Retinal pigment epithelial cell (primary cell): ENCODE measurements at places on chromosomes 13 and 19.

- DNase-seq = no peak
Measured at GRCh38 chr19:57302020-57302465, 18.2 kb upstream of the ZNF543 start.

GRCh38 chr19:6073858-6074708, 36.2 kb downstream of the RFX2 start:
- no peak for DNase-seq

DNA sequence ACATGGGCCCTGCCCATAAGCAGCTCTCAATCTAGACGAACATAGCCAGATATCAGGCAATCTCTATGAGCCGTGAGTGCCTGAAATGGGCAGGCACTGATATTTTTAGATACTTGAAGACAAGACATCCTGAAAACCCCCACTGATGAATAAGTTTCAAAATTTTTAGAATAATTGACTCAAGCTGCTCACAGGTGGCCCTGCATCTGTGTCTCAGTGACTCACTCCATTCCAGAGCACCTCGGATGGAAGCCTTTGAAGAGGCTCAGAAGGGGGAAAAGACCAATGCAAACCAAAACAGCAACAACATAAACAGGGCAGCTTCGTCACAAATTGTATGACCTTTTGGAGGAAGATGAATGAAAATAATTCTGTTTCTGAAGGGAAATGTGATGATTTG, 42.8 kb upstream of the SLC46A3 start:
- DNase-seq = no peak

GRCh38 chr13:44259045-44260027, 114.3 kb upstream of the SERP2 start:
- no peak for DNase-seq

GRCh38 chr13:53121919-53122318, 93.3 kb downstream of the OLFM4 start:
- no peak for DNase-seq

DNA sequence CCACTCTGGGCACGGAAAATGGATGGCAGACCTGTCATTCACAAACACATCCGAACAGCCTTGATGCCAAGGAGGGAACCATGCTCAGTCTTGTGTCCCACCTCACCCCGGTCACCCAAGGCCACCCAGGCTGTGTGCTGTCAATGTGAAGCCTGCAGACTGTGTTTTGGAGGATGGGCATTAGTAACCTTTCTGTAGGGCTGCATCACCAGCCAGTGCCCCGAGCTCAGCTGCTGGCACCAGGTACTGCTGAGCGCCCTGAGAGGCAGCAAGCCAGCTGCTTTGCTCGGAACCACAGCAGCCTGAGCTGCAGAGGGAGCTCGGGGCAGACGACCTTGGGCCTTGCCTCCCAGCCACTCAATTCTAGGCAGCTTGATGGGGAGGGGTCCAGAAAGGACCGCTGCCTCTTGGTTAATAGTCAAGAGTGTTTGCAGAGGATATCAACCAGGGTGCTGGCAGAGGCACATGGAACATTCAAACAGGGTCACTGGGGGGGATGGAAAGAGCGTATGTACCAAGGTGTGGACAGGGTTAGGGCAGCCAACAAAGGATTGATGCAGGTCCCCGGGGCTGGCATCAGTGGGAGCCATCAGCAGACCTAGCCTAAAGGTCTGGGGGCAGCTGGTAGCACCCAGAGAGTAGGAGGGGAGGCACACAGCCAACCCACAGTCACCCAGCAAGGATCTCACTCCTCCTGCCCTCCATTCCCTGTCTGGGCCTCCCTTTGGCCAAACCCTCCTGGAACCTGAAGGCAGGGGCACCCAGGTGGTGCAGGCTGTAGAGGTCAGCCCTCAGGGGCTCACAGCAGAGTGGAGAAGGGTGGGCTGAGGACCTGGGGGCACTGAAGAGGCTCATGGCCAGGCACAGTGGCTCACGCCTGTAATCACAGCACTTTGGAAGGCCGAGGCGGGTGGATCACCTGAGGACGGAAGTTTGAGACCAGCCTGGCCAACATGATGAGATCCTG, 8.1 kb downstream of the VSTM2B start:
- DNase-seq = no peak

- DNase-seq = no peak
Measured at GRCh38 chr13:73074014-73074413, 15.2 kb downstream of the KLF5 start.

GRCh38 chr19:6267552-6268381, 12.0 kb downstream of the MLLT1 start:
- DNase-seq = no peak

- DNase-seq = no peak
Measured at GRCh38 chr19:38352611-38353010, 17.0 kb downstream of the CATSPERG start.

DNA sequence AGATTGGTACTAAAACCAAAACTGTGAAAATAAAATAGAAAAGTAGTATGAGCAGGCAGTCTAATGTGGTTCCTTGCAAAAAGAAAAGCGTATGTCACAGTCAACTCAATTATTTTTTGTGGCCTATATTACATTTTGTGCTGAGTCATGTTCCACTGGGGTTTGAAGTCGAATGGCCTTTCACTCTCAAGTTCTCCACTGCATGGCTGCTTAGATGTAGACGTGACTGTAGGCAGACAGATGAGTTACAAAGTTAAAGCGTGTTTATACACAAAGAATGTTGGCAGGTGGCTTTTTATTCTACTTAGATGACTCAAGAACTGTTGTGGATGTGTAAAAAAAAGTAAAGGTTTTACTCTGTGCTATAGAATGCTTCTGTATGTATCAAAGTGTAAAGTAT, 133.9 kb downstream of the SLITRK6 start:
- peak; percentile 35 for DNase-seq

DNA sequence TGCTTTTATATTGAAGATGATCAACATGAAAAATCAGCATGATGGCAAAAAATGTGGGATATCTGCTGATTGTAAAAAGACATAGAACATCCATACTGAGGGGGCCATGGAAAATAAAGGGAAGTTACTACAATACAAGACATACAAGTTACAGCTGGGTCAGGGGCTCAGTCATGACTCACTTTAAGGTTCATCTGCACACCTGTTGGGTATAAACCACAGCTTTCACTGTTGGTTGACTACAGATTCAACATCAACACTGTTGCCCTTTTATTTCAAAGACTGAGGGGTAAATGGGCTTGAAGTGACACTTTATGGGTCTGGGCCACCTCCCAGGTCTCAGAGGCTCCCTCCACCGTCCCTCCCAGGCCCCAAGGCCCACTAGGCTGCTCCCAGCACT, 98.1 kb upstream of the IRS2 start:
- no peak for DNase-seq

- no peak for DNase-seq
Measured at GRCh38 chr13:20974981-20975585, 72.5 kb upstream of the XPO4 start.

DNA sequence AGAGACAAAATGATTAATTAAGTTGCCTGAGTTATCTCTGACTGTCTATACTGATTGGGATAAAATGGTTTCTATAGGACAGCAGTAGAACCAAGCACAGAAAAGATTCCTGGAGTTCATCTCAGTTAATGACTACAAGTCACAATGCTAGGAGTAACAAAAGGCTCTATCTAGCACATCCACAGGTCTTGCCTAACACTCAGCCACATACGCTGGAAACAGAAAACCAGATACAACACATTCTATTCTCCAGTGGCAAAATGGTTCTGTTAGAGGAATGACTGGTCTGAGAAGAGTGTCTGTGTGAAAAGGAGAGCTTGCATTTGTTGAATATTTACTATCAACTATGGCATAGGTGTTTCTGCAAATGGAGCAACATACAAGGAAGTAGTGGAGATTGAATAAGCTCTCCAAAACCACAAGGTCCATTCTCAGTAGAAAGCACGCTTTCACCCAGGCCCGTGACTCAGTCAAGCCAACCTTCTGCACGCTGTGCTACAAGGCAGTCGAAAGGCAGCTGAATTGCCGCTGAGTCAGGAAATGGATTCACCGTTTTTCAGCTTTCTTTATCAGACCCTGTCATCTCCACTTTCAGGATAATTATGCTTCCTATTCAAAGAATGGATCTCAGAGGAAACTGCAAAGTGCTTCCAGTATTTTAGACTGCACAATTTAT, 761.5 kb downstream of the EFNB2 start:
- peak; percentile 51 for DNase-seq

- DNase-seq = no peak
Measured at GRCh38 chr19:2374808-2375207, 14.7 kb downstream of the TMPRSS9 start.

GRCh38 chr19:3687393-3687773, 12.9 kb downstream of the PIP5K1C start:
- DNase-seq = no peak

DNA sequence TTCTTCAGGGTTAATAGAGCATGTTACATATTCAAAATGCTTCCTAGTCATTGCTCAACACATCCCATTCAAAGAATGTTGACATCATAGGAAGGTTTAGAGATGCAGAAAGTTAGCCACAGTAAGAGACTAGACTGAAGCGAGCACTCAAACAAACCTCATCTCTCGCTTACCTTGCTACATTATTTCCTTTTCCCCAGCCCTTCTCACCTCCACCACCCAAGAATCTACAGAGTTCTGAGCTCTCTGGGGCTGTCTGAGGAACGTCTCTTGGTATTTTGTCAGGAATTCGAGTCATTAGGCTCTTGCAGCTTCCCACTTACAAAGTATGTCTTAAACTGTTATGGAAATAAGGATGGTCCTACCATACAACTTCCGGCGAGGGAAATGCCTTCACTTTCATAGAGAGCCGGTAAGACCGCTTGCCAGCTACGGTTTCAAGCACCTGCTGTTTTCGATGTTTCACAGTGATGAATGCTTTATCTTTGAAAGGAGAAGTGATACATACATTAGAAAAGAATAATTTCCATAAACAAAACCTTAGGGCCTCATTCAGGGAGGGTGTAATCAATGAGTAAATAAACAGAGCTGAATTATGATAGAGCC, 65.1 kb downstream of the FLT1 start:
- no peak for DNase-seq

GRCh38 chr13:46022481-46022880, 30.1 kb downstream of the ZC3H13 start:
- DNase-seq = no peak

- no peak for DNase-seq
Measured at GRCh38 chr13:56718791-56719190, 421.9 kb upstream of the PRR20A start.

DNA sequence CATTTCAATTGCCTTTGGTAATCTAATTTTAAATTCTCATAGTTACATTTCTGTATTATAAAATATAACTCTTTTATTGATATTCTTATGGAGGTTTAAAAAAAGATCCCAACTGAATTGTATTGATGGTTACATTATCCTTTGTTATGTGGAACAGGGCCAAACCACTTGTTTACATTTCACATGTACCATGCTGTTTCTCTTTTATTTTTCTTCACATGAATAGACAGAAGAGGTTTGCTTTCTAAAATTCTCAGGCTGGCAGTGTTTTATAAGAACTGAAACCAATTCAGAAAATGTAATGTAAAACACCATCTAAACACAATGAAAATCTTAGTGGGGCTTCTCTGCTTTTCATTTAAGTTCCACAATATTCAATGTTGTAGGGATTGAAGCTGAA, 122.5 kb downstream of the GPC5 start:
- no peak for DNase-seq

DNA sequence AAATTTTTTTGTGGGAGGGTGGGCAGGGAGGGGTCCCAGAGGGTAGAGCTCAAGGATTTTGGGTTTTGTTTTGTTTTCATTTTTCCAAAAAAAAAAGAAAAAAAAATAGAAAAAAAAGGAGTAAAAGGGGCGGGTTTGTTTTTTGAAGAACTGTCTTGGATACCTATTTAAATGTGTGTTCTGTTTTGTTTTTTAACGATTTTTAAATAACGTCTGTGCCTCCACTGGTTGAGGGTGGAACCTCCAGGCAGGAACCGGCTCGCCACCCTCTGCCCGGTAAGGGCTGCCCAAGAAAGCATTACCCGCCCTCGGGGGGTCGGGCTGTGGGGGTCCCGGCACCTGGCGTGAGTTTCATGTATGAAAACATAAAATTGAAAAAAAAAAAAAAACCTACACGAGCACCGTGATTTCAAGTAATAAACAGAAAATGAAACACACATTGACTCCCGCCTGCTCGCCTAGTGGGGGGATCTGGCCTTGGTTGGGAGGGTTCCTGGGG, 10.4 kb downstream of the MIDN start:
- no peak for DNase-seq

DNA sequence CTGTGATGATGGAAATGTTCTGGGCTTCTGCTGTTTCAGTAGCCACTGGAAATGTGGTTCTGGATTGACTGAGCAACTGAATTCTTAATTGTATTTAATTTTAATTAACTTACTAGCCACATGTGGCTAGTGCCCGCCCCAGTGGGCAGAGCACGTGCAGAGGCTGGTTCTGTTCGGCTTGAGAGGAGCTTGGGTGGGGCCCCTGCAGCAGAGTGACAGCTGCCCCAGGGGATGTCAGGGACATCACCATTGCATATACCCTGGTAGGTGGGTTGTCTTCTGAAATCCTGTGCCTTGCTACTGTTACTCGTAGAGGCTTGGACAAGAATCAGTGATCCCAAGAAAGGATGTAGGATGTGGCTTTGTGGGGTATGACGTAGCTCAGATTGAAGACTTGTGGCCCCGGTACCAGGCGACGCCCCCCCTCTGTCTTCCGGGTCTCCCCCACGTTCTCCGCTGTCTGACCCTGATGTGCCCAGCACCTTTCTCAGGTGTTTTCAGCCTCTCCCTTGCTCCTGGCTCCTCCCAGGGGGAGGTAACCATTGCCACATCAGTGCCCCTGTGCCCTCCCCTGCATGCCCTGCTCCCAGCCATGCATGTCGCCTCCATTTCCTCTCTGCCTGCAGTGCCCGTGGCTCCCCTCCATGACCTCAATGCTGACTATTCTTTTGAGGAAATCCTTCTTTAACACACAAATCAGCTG, 102.6 kb upstream of the RNF113B start:
- no peak for DNase-seq

- DNase-seq = peak; percentile 52
Measured at GRCh38 chr13:91369441-91369831, 21.9 kb downstream of the MIR17HG start.

GRCh38 chr19:38805180-38805579, 7.6 kb downstream of the LGALS4 start:
- DNase-seq = no peak

DNA sequence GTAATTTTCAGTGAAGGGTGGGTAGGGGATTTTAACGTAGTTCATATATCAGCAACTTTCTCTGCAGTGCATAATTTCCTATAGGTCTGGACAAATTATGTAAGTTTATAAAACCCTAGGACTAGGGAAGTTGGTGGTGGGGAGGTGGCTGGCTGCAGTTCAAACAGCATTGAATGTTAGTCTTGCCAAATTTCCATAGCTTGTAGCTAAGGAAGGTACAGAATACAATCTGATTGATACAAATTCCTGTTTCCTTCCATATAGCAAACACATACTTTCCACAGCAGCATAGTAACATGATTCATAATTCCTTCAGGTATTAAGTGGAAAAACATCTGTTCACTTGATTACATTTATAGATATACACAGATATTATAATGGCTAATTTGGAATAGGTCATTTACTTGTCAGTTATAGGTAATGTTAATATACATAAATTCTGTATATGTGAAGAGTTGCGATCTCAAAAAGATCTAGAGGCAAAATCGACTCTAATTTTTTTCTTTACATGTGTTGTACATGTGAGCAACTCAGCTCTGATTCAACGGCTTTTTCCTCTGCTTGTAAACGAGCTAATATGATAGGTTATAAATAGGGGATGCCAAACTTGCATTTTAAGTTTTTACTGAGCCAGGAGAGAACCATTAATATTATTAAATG, 233.4 kb upstream of the CSNK1A1L start:
- no peak for DNase-seq

GRCh38 chr13:44660050-44660449, 83.9 kb upstream of the TSC22D1 start:
- DNase-seq = no peak

GRCh38 chr13:75473468-75473867, 8.5 kb downstream of the TBC1D4 start:
- no peak for DNase-seq
